SW480 (cell line): ENCODE measurements at places on chromosomes 2 and 18.

DNA sequence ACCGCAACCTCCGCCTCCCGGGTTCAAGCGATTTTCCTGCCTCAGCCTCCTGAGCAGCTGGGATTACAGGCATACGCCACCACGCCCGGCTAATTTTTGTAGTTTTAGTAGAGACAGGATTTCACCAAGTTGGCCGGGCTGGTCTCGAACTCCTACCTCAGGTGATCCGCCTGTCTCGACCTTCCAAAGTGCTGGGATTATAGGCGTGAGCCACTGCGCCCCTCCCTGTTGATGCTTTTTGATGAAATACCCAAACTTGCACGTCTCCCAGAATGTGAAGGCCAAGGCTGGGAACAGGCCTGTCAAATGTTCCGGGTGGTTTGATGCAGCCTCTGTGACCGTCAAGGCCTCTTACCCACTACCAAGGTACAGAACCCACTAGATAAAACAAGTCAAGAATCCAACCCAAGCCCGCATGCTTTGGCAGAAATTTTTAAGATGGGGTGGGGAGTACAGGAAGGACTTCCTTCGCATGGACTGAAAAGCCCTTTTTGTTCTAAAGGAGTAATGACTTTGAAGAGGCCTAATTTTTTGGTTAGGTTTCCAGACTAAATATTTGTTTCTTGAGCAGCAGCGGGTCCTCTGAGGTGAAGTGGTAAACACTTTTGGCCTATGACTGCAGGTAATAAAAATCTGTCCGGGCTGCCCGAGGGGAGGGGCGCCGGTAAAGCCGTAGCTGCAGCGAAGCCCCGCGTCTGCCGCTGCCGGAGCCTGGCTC is 3.7 kb upstream of the EVX2 start:
- no peak for DNase-seq

GRCh38 chr2:130756053-130756873 is 923 bp downstream of the AMER3 start:
- no peak for DNase-seq

DNA sequence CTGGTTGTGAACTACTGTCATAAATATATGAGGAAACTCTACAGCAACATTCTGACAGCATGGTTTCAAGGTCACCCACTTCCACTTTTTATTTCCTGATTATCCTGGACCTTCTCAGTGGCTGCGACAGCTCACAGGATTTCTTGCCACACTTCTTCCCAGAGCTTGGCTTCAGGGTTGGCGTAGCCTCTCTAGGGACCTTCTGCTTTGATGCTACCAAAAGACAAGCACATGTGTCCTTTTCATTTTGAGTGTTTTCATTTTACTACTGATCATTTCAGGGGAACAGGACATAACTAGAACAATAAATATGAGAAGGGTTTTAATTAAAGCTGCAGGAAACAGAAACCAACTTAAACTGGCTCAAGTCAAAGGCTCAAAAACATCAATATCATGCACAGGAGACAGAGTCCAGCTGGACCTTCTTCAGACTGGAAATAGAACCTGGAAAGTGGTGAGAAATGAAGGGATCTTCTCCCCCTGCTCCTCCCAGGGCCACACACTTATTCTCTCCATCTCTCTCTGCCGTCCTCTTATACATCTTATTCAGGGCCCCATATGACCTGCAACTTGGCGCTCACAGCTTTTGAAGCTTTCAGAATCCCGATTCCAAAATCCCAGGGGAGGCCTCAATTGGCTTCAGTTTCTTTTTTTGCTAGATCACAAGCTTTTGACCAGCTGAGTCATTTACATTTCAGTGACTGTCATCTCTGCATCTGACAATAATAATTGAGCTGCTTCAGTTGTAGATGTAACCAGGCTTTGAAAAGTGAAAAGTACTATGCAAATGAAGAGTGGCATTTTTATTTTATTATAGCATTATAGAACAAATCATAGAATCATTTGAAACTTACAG is 9.7 kb downstream of the VIT start:
- no peak for DNase-seq

DNA sequence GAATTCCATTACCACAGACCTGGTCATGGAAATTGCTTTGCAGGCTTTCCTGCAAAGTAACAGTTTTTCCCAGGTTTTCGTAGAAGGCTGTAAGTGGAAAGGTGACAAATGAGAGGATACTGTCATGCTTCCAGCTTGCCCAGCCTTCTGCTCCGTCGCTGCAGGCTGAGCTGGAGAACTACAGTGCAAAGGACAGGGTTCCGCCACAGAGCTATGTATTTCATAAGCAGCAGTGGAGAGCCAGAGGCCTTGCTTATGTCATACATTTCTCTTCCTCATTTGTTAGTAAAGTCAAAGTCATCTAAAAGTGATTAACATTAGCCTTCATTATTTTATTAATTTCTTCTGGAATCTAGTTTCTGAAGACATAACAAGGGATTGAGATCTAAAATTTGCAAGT is 72.9 kb upstream of the RBM44 start:
- no peak for DNase-seq

- no peak for DNase-seq
Measured at GRCh38 chr2:47298771-47299170, 104.2 kb upstream of the MSH2 start.

GRCh38 chr2:99802734-99803133 is 312.9 kb upstream of the REV1 start:
- DNase-seq = no peak

DNA sequence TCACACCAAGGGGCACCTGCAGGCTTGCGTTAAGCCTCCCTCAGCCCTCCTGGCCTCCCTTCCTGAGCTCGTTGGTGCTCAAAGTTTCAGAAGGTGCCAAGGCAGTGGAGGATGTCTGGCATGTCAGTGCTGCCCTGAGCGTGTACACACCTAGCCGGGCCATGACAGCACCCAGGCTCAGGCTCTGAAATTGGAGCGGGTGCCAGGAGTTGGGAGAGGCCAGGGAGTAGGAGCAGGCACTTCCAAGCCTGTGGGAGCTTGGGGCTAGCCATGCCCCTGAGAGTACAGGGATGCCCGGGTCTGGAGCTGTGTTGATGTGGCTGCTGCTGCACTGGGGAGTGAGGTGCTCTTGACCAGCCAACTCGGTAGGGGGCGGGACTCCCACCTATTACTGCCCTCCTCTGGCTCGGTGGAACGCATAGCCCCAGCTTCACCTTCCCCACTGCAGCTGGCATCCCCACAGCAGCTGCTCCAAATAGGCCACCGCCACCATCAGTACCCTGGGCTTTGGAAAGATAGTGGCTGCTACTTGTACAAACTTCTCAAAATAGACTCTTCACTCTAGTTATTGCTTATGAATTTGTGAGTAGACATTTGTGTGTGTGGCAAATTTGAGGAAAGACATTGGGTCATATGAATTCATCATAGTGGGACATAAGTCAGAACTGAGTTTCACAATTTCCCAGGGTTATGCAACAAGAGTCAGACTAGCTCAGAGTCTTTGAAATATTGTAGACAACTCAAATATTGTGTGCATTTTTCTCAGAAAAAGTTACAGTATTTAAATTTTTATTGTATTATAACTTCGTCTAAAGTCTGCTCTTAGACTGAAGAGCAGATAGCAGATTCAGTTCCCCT is 6.8 kb upstream of the PCARE start:
- no peak for DNase-seq

DNA sequence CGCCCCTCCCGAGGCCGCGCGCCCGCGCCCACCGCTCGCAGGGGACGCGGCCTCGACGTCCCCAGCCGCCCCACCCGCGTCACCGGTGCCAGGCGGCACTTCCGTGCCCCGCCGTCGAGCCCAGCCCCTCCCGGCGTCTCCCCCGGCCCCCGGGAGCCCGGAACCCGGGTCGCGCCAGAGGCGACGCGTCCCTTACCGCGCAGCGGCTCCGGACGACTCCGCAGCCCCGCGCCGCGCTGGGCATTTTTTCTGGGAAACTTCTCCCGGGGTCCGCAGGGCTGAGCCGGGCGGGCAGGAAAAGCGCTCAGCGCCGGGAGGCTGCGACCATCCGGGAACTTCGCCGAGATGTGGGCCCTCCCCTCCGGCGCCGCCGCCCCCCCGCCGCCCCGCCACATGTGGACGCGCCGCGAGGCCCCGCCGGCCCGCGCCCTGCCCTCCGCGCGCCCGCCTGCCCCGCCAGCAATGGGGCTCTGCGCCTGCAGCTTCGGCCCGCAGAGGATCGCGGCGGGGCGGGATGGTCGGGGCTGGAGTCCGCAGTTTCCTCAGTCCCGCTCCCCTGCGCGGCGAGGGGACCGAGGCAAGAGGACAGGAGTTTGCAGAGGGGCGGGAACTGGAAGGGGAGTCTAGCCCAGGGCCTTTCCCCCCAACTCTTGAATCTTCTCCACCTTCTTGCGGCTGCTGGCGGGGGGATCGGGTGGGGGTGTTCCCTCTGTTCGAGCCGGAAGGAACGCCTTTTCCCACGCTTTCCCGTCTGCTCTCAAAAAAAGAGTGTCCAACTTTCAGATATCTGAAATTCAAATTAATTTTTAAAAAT is 81.5 kb downstream of the CHRNA1 start:
- no peak for DNase-seq

GRCh38 chr2:214651451-214651850 is 158.0 kb downstream of the BARD1 start:
- no peak for DNase-seq

GRCh38 chr2:33784488-33784887 is 185.4 kb upstream of the FAM98A start:
- DNase-seq = no peak

GRCh38 chr2:42435628-42436027 is 58.2 kb downstream of the KCNG3 start:
- no peak for DNase-seq

- DNase-seq = peak; percentile 16
Measured at GRCh38 chr2:1584691-1585485, 159.4 kb downstream of the PXDN start.

GRCh38 chr2:10035633-10036032 is 7.7 kb upstream of the KLF11 start:
- DNase-seq = no peak

DNA sequence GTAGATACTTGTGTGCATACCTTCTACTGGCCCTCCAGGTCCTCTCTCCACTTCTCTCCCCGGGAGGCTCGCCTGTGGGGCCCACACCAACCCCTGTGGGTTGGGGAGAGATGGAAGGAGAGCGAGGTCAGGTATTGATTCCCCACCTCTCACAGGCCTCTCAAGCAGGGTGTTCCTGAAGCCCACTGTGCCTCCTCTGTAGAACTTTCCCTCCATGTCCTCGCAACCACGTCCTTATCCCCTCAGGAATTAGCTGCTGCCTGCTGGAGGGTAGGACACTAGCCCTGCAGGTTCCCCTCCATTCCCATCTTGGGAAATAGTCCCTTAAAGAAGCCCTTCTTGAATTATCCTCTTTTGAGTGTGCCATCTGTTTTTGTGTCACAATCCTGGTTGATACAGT is 38.9 kb upstream of the KLF11 start:
- DNase-seq = no peak

DNA sequence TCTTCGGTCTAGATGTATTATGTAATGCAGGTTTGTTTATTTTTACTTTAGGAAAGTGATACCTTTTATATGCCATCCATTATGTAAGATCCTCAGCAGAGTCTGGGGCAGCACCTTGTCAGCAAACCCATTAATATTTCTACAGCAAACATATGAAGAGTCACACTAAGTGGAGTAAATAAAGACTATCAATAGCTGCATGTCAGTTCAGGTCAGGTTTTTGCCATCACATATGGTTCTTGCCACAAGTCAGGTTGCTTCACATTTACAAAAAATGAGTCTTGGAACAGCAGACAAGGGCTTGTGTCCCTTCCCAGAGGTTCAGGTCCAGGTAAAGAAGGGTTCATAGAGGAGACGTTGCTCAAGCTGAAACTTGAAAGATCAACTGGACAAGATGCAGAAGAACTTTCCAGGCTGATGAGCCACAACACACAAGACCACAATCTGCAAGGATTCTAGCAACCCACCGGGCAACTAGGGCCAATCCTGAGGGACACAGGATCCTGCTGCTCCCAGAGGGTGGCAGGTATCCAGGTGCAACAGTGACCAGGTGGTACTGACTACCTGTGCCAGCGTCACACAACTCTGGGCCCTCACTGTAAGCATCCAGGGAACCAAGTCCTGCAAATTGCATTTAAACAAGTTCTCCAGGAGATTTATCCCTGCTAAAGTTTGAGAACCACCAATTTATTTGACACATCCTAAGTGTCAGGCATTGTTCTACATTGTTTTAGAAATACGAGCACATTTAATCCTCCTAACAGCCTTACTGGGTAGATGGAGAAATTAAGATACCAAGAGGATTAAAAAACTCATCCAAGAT is 215.8 kb downstream of the ALPK2 start:
- DNase-seq = no peak

DNA sequence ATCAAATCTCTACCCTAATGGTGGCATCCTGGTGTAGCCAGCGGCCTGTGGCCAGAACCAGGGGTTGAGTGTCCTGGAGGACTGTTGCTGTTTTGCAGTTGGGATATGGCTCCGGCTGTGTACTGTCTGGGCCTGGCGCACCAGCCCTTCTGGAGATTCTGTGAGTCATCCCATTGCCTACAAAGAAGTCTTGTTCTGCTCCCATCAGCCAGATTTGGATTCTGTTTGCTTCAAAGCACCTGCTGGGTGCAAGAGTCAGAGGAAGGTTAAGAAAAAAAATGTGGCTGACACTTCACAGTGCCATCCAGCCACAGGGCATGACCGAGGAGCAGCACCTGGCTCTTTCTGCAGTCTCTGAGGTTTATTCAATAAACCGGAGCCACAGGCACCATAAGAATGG is 41.0 kb upstream of the ASAP2 start:
- DNase-seq = peak; percentile 61

DNA sequence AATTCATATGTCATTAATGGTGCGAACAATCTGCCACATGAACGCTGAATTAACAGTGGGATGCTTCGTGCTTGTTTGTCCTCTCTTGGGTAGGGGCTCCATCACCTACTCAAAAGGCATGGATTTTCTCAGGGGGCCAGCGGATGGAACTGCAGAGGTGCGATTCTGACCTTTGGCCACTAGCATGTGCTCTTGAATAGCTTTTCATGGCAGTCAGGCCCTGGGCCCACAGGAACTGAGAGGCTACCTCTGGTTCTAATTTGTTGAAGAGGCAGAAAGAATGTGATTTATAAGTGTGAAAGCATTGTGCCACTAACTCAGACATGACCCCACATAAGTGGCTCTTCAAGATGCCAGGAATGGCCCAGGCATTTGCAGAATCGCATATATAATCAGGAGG is 283.2 kb downstream of the INSIG2 start:
- peak; percentile 43 for DNase-seq

DNA sequence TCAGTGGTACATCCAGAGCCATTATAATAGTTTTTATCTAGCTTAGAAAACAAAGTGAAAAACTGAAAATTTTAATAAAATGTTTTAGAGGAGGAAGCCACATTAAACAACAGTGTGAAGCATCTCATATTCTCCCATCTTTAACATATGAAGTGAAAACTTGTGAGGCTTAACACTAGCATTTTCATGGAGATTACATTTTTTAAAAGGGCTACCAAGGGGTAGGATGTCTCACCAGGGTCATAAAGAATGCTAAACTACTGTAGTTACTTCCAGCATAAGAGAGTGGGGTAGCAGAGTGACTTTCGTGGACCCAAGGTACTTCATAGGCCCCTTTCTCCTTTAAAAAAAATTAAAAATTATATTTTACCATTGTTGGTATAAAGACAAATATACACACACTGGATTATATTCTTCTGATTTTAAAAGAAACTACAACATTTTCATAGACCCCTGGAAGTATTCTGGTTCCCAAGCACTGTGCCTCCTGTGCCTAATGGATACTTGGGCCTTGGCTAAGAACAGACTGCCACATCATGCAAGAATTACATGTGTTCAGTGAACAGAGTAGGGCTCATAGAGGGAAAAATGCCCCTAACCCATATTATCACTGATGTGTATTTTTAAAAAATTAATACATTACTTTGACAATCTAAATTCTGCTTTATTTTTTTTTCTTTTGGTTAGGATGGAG is 148.4 kb downstream of the SLC39A10 start:
- DNase-seq = no peak
